ENCODE measurements at places on chromosomes 6 and 20.

DNA sequence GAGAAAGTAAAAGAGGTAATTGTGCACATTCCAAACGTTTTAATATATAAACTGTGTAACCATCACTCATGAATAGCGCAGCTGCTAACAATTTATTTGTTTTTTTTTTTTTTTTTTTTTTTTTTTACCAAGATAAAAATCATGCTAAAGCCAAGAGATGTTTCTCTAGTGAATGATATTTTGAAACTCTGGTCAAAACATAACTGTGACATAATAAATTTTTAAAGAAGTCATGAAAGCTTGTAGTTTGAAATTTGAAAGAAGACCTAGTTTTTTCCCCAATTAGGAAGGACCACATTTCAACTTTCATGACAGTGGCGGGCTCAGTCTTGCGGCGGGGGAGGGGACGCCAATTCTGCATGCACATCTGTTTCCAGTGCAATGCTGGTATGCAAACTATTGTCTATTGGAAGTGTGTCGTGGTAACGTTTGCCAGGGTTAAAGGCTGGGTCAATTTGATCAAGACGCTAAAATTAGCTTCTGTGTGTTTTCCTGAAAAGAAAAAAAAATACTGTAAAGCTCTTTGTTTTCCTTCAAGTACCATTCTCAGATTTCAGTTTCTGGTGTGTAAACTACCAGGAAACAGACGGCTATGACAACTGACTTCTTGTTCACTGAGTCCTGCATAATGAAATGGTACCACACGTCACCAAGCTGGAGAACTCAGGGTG is 211.9 kb downstream of the FOXC1 start:
- DNase-seq: peak; percentile 49

- DNase-seq: peak; percentile 91
Observed at GRCh38 chr6:45922728-45923351, 92.8 kb downstream of the CLIC5 start.

DNA sequence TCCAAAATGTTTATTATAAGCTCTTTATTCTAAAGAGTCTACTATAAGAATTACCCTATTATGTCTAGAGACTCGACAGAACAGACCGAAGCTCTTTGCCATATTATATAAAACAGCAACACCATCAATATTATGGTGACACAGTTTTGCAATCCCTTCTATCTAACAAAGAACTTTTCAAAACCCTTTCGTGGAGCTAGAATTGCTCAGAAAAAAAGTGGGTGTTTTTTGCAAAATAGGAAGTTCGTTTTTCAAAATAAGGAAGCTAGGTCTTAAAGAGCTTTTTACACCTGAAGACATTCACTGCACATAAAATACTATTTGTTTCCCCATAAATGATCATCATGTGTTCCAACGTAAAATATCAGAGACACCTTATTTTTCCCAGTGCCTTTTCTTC is 240.0 kb downstream of the FOXC1 start:
- DNase-seq: no peak

- no peak for DNase-seq
Observed at GRCh38 chr20:35697696-35698297, 1.4 kb downstream of the NFS1 start.

GRCh38 chr6:39048481-39049399 is at the start of gene GLP1R:
Gene GLP1R, plus strand, starts transcription at chr6:39048781. Its CDS starts 60 bp downstream, at chr6:39048841.
- DNase-seq: no peak

GRCh38 chr6:2133716-2134310 is 111.6 kb downstream of the GMDS start:
- no peak for DNase-seq

- DNase-seq: no peak
Observed at GRCh38 chr6:122754191-122754731, 25.3 kb upstream of the FABP7 start.

DNA sequence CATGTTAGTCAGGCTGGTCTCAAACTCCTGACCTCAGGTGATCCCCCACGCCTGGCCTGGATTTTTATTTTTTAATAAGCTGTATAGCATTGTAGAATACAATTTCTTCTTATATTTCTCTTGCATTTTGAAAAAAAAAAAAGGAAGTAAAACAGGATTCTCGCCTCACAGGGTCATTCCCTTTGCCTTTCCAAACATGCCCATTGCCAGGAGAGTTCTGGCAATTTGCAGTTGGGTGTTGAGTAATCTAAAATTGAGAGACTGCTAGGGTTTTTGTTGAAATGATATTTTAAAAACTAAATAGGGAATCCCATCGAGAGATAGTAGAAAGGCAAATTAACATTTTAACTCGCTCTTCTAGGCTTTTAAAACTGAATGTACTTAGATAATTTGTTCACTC is 196.1 kb downstream of the JARID2 start:
- DNase-seq: no peak

GRCh38 chr20:19758133-19758500 is at the start of gene RIN2:
Gene RIN2, plus strand, starts transcription at chr20:19758258. Its CDS starts 131,344 bp downstream, at chr20:19889602.
- no peak for DNase-seq

GRCh38 chr6:143146186-143146851 is 85.6 kb downstream of the AIG1 start:
- DNase-seq: no peak
